Sigmoid colon (tissue), 7 donors: ENCODE measurements at places on chromosomes 7 and 10. TPM values are rescaled to one million over a fixed set of nuclear protein-coding genes. Genes with fewer than 3 reads are reported as not detected.

GRCh38 chr7:148332191-148333186, 258.1 kb upstream of the C7orf33 start:
- no peak for DNase-seq

GRCh38 chr10:116254422-116255155, 18.4 kb downstream of the GFRA1 start:
- no peak for DNase-seq

DNA sequence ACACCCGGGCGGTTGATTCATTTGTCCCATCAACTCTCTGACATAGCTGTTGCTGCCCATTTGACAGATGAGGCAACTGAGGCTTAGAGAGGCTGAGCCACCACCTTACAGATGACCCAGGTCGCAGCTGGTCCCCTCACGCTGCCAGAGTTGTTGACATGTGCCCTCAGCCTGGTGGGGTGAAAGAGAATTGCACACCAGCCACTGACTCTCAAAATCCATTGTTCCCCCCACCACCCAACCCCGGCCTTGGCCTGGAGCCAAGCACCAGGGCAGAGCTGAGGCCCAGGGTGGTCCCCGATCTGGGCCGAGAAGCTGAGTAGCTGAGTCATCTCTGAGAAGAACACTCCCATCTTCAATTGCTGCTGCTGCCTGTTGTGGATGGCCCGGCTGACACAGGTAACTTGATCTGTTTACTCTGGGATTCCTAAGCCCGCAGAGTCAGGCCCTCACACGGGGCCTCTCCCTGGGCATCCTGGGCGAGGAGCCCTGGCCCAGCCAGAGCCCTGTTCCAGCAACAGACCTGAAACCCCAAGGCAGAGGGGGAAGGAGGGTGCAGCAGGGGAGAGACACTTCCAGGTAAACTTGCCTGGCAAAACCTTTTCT, 27.5 kb downstream of the PVRIG start:
- no peak for DNase-seq

DNA sequence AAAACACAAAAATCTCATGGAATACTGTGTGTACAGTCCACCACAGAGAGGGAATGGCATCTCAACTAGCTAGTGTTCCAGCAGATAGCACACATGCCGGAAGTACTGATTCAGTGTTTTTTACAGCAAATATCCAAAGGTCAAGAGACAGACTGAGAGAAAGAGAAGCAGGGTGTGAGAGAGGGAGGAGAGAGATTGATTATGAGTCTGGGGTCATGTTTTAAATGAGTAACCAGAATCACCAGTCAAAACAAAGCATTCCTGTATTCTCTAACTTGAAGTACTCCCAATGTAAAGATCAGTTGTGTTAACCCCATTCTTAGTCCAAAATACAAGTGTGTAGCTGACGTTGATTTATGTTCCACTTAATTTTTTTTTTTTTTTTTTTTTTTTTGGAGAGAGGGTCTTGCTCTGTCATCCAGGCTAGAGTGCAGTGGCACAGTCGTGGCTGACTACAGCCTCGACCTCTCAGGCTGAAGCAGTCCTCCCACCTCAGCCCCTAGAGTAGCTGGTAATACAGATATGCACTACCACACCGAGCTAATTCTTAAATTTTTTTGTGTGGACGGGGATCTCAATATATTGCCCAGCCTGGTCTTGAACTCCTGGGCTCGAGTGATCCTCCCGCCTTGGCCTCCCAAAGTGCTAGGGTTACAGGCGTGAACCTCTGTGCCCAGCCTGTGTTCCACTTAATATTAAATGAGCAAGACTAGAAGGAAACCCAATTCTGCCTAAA, 114.2 kb downstream of the TAF3 start:
- no peak for DNase-seq

GRCh38 chr7:148567524-148567923, 23.0 kb upstream of the C7orf33 start:
- DNase-seq: no peak

RASA4B gene
- 17.2 TPM for total RNA-seq

ZNF277 gene
- 41.6 TPM for total RNA-seq
